ENCODE measurements at places on chromosomes 5 and 9.

- no peak for DNase-seq
Observed at GRCh38 chr9:107639426-107639825, 149.9 kb upstream of the KLF4 start.

GRCh38 chr5:59188419-59189225 lies 605.7 kb downstream of the RAB3C start:
- no peak for DNase-seq

GRCh38 chr9:120978987-120979386 lies 52.4 kb upstream of the TRAF1 start:
- DNase-seq, result no peak

DNA sequence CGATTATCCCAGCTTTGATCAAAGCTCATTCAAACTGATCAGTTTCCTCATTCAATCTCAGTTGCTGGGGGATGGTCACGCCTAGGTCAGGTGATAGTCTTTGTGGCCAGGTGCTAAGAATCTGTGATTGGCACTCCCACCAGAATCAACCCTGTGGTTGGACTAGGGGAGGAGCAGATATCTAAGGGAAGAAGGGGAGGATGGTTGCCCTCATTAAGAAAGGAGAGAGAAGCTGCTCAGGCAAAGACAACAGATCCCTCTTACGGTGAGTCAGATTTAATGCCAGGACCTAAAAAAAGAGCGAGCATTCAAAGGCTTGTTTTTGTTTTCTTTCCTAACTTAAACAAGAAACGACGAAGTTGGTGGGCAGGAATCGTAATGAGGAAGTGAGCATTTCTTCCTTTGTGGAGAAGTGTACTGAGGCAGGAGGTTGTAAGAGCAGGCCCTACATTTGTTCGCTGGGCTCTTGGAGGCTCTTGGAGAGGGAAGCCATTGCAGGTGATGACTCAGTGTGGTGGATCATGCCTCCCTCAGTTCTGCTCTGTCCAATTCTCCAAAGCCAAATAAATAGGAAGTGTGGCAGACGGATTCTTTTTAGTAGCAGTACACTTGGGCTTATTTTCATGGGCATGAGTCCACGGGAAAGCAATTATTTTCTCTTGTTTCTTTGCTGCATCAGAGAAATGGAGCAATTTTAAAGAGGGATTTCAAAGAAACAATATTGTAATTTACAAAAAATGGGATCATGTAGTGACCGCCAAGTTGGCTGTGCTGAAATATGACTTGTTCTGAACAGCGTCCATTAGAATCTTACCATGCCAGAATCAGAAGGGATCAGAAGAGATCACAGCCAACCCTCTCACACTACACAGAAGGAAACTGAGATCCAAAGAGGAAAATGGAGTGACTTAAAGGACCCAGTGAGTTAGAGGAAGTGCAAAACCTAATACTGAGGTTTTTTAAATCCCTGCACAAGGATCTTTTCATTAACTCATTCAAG lies 18.7 kb upstream of the TGFBR1 start:
- no peak for DNase-seq

- no peak for DNase-seq
Observed at GRCh38 chr5:135986401-135986800, 31.6 kb upstream of the LECT2 start.

GRCh38 chr5:168611165-168611564 lies 32.0 kb upstream of the PANK3 start:
- DNase-seq, result no peak

- DNase-seq, result no peak
Observed at GRCh38 chr9:109861918-109862317, 81.9 kb downstream of the PALM2AKAP2 start.

GRCh38 chr5:93417490-93417889 lies 163.5 kb downstream of the NR2F1-AS1 start:
- DNase-seq, result no peak

DNA sequence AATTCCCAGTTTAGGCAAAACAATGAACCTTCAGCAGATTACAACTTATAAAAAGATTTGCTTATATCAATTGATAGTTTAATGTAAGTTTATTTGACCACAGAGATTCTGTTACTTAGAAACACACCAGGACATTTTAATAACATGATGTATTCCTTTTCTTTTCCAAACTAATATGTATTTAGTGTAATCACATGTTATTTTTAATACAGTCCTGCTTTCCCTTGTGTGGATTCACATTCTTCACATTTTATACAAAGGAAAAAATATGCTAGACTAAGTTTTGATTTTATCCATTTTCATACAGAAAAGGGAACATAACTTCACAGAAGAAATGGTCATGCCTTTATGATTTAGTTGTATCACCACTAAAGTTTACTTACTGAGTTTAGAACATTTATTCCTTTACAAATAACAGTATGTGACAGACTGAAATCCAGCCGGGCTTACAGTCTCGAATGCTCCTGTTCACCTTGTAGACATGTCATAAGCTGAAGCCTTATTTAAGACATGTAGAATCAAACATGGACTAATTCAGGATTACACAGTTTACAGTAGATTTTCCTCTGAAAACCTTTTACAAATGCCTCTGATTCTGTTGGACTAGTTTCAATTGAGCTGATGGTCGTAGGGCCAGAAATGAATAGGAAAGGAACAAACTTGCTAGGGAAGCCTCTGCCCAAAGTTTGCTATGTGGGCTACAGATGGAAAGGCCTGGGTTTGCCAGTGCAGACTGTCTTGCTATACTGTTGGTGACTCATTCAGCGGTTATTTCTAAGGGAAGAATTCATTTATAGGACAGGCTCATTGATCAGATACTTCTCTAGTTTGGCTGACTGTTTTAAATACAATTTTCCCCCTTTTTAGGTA lies 6.6 kb upstream of the ASPN start:
- no peak for DNase-seq

DNA sequence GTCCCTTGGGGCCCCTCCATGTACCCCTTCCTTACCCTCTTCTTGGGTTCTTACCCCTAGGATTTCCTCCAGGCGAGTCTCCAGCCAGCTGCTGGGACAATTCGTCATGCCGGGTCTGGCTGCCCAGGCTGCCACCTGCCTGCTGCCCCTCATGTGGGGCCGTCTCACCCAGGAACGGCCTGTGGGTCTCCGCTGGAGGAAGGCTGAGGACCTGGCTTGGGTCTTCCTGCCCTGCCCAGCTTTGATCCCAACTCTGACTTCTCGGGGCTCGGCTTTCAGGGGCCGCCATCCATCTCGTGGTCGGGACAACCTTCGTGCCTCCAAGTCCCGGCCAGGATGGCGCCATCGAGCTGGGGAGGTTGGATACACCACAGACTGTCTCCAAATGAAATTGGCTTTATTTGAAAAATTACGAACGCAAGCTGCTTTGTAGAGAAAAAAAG lies 38.1 kb downstream of the HMCN2 start:
- no peak for DNase-seq

DNA sequence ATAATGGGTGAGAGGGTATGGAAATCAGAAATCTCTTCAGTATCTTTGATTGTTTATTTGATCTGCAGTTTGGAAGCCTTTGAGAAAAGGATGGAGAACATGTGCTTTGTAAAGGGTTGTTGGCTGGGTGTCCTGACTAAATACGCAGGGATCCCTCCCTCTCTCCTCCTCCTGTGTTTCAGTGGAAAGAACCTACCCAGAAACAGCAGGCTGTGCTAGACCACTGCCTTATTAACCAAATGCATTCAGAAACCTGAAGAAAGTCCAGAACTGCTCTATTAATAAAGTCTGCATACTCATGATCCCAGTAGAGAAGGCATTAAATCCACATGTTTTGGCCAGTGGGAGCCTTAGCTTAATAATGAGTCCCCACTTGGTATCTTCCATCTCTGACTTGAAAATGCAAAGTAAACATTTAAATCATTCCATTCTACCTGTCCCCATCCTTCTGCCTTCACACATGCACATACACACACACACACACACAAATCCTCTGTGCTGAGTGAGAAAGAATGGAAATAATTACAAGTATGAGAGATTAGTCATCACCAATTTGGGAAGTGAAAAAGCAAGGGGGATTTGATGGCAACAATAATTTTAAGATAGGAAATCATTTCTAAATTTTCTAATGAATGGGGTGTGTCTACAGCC lies 10.0 kb upstream of the LECT2 start:
- DNase-seq, result no peak

GRCh38 chr5:4453655-4454054 lies 686.5 kb upstream of the ADAMTS16 start:
- no peak for DNase-seq

GRCh38 chr5:173316339-173317020 lies 11.7 kb downstream of the STC2 start:
- no peak for DNase-seq

- DNase-seq, result no peak
Observed at GRCh38 chr5:136057401-136058038, 28.7 kb downstream of the TGFBI start.

DNA sequence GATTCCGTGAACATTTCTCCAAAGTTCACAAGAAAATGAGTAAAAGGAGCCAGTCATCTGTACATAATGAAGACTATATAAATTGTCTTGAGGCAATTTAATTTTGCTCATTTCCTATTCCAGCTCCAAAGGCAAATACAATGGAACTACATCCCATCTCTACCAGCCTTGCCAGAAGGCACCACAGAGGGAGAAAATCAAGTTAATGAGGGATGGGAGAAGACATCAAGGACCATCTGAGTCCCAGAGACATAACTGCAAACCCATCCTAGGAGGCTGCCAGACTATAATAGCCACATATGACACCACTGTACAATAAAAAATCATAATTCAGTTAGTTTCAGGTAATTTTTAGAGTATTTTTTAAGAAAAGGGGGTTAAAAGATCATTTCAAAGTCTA lies 136.3 kb upstream of the RGMB start:
- DNase-seq, result no peak

DNA sequence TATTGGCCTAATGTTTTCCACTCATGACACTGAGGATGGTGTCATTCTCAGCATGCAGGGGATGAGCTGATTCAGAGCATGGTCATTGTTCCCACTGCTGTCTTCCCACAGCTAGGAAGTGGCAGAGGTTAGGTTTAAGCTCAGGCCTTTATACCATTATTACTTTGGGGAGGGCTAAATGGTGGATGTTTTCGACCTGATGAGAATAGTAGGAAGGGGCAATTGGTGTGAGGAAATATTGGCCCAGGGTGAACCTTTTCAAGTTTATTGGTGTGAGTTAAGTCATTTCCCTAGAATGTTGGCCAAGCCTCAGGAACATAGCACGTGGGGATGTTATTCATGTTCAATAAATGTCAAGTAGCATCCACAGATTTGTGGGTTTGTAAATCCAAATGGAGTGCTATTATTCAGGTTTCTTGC lies 59.6 kb downstream of the ARHGAP26 start:
- DNase-seq, result no peak

GRCh38 chr9:101209670-101210069 lies 175.1 kb downstream of the BAAT start:
- no peak for DNase-seq

All from NCI-H187 (cell line).